Endodermal cell (in vitro differentiated cells): ENCODE measurements at places on chromosomes 16 and 17. TPM values are rescaled to one million over a fixed set of nuclear protein-coding genes. Genes with fewer than 3 reads are reported as not detected.

SSTR5 gene
- 0.45 and 0.64 TPM in 2 replicates for total RNA-seq

DNA sequence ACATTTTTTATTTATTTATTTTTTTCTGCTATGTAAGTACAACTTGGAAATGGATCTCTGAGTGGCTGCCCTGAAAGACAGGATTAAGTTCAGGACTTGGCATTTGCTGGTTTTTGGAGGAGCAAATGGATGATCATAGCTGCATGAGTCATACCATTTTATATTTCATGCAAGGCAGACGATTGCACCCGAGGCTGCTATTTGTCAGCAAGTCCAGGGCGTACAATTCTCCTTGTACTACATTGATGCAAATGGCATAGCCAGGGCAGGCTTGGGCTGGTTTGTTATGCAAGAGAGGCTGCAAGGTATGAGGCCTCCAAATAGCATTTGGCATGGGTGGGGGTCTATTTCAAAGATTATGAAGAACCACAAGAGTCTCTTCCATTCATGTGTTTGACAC, 81.2 kb upstream of the CACNG3 start:
- no peaks in the 10 kb centered on the region for H3K36me3 ChIP-seq
- peaks cover 8% of the 10 kb centered on the region for H3K27me3 ChIP-seq

- no peaks in the 10 kb centered on the region for H3K27me3 ChIP-seq
- DNase-seq, result no peak
- no peaks in the 10 kb centered on the region for H3K36me3 ChIP-seq
- H3K27ac ChIP-seq, result no peak overlapping the region
- H3K4me3 ChIP-seq, result no peak overlapping the region
These were observed 115.9 kb downstream of the DYNLRB2 start for GRCh38 chr16:80656711-80657150.

GRCh38 chr17:73371285-73371684, 59.5 kb upstream of the CDC42EP4 start:
- peaks cover 2% of the 10 kb centered on the region for H3K4me1 ChIP-seq
- no peak for DNase-seq
- H3K4me3 ChIP-seq, result no peak overlapping the region
- H3K36me3 ChIP-seq, result no peaks in the 10 kb centered on the region
